ENCODE measurements at places on chromosomes 2 and 18. TPM values are rescaled to one million over a fixed set of nuclear protein-coding genes. Genes with fewer than 3 reads are reported as not detected.
A peak's percentile ranks its signal among the peaks of the same experiment; 100 is the strongest.

Gene HOXD12
- not detected for total RNA-seq

GRCh38 chr2:11270891-11271290 is 73.5 kb downstream of the ROCK2 start:
- no peak for DNase-seq

Gene TTR
- not detected for total RNA-seq

Gene CFAP53
- total RNA-seq = 0.08 TPM

Gene CDH2
- total RNA-seq = 10.7 TPM

DNA sequence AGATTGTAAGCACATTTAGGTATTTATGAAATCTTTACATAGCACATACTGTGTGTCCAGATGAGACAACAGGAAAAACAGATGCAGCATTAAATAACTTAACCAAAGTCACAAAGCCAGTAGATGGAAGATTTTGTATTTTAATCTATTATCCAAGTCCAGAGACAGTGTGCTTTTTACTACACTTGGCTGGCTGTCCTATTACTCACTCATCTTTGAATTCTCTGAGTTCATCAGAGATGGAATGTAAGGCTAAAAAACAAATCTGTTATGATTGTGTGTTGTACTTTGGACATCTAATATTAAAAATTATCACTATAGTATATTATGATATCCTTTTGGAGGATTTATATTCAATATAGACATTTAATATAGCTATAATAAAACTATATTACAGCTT is 1189.4 kb downstream of the DSC3 start:
- DNase-seq = no peak

- no peak for DNase-seq
Observed at GRCh38 chr2:111191877-111192276, 71.2 kb downstream of the BCL2L11 start.

Gene KCNG3
- total RNA-seq = 0.03 TPM

- no peak for DNase-seq
Observed at GRCh38 chr2:38218591-38218991, 142.6 kb upstream of the CYP1B1 start.

- DNase-seq = no peak
Observed at GRCh38 chr2:203982276-203982675, 45.7 kb downstream of the ICOS start.

- no peak for DNase-seq
Observed at GRCh38 chr2:69335311-69335710, 51.7 kb downstream of the GFPT1 start.

Gene ZNF396
- total RNA-seq = 0.06 TPM

GRCh38 chr2:15852811-15853210 is 87.5 kb upstream of the MYCN start:
- DNase-seq = no peak

DNA sequence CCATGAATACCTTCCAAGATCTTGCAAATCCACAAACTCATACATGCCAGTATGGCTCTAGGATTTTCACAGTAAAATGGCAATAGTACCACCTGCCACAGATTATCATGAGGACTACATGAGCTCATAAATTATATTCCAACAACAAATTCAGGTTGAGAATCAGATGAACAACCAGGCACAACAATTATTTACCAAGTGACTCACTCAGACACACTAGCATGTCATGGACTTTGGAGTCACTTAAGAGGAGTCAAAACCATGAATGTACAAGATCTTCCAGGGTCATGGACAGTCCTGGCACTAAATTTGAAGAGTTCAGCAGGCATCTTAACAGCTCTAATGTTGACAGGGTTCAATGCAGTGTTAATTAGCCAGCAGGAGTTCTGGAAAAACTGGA is 34.4 kb upstream of the BZW1 start:
- DNase-seq = no peak

- no peak for DNase-seq
Observed at GRCh38 chr2:54627973-54628372, 95.5 kb upstream of the EML6 start.

Gene MPP4
- total RNA-seq = 0.05 TPM

GRCh38 chr2:198441901-198442300 is 637.5 kb downstream of the PLCL1 start:
- no peak for DNase-seq

DNA sequence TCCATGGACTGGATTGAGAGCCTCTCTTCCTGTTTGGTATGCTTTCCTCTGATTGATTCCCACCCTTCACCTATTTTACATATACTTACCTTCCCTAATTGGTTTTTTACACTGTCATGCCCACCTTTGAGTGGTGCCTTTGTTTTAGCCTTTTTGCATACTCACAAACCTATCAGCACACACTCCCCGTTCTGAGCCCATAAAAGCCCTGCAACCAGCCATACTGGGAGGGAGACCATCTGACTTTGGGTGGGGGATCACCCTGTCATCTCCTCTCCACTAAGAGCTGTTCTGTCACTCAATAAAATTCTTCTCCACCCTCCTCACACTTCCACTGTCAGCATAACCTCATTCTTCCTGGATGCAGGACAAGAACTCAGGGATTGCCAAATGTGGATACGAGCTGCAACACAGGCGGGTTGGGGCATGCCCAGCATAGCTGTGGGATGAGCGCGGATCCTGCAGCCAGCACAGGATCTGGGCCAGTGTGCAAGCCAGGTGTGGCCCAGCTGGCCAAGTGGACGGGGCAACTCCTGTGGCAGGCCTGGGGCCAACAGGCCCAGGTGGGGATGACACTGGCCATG is 9.4 kb upstream of the MOB1A start:
- peak; percentile 43 for DNase-seq

DNA sequence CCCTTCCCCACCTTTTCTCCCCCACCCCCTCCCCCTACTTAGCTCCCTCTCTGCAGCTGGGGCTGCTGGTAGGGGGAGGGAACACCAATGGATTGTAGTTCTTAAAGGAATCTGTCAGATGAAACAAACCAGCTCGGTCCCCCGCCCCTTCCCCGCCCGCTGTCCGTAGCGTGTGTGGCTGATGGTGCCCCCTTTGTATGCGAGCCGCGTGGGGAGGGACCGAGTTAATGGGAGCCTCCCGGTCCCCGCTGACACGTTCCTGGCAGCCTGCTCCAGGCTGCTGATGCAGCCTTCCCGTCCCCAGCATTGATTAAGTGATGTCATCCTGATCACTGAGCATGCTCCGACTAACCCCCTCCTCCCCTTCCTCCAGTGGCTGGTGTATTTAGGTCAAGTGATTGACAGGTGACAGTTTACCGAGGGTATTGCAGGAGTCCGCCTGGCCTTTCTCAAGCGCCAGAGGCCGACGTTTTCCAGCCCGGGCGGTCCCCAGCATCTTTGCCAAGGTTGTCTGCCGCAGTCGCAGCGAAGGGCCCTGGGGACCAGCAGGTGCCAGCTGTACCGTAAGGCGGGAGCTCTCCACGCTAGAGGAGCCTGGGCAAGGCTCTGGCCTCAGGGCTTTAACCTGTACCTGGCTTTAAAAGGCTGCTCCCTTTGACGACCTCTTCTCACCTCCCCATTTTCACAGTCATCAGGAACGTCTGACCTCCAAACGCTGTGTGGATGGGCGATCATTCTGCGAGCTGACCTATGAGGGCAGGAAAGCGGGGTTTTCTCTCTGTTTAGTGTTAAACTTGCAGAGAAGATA is 1.8 kb downstream of the KIF5C start:
- no peak for DNase-seq

- DNase-seq = peak; percentile 91
Observed at GRCh38 chr2:18180031-18180610, 301.7 kb downstream of the KCNS3 start.

DNA sequence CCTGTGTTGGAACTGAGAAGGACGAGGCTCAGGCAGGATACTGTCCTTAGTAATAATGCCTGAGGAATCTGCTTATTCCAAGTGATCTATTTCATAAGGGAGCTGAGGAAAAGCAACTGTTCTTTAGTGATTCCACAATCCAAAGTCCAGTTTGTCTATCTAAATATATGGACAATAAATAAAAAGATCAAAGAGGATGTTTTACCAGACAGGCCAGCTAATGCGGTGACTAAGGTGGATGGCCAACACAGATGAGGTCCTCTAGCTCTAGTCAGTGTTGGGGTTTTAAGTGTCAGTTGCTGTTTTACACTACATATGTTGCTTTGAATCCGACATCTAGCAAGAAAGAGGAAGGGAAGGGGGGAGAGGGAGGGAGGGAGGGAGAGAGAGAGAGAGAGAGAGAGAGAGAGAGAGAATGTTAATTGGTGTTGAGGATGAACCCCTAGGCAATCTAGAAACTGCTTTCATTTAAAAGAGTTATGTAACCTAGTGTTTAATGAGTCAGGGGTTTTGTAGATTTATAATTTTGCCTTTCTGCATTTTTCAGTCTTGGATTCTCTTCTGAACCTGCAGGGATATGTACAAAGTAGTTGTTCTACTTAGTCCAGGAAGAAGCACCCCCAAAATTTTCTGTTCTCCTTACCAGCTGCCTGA is 27.0 kb upstream of the SCN1A start:
- DNase-seq = no peak

Gene PARD6G
- total RNA-seq = 8.2 TPM

Gene EDAR
- total RNA-seq = not detected

GRCh38 chr2:109364217-109364616 is 235.2 kb downstream of the SH3RF3 start:
- DNase-seq = no peak

Gene GPR155
- total RNA-seq = 13.5 TPM

- no peak for DNase-seq
Observed at GRCh38 chr18:10318691-10318970, 135.8 kb upstream of the APCDD1 start.

Gene GALNT5
- 0.02 TPM for total RNA-seq

- DNase-seq = peak; percentile 24
Observed at GRCh38 chr2:218997731-218998130, 4.5 kb upstream of the CRYBA2 start.

Gene GNLY
- total RNA-seq = not detected

DNA sequence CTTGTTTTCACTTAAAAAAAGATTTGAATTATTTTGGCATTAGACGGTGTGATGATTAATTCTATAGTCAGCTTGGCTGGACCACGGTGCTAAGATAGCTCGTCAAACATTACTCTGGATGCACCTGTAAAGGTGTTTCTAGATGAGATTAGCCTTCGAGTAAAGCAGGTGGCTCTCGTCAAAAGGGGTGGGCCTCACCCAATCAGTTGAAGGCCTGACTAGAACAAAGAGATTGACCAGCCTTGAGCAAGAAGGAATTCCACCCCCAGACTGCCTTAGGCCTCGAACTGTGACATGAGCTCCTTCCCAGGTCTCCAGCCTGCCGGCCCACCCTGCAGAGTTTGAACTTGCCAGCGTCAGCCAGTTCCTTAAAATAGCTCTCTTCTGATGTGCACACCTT is 73.4 kb downstream of the TWIST2 start:
- no peak for DNase-seq

GRCh38 chr2:145043399-145043834 is 523.5 kb upstream of the ZEB2 start:
- peak; percentile 51 for DNase-seq

Gene CNGA3
- not detected for total RNA-seq

GRCh38 chr2:95344656-95345055 is 47.5 kb downstream of the KCNIP3 start:
- DNase-seq = no peak

DNA sequence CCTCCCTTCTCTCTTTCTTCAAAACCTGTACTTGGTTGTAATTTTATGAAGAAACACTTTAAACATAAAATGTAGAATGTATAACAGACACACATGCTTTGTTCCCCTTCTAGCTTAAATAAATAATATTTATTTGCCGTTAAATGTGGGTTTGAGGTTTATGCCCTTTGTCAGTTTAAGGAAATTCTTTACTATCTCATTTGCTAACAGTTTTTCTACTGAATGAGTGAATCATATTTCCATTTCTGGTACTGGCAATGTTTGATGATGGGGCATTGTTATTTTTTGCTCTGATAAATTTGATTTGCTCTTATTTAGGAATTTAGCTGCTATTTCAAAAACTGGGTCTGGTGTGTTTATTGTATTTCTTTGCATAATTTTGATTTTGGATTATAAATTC is 555.6 kb downstream of the CCDC85A start:
- no peak for DNase-seq

Gene EMILIN1
- total RNA-seq = 87.7 TPM

DNA sequence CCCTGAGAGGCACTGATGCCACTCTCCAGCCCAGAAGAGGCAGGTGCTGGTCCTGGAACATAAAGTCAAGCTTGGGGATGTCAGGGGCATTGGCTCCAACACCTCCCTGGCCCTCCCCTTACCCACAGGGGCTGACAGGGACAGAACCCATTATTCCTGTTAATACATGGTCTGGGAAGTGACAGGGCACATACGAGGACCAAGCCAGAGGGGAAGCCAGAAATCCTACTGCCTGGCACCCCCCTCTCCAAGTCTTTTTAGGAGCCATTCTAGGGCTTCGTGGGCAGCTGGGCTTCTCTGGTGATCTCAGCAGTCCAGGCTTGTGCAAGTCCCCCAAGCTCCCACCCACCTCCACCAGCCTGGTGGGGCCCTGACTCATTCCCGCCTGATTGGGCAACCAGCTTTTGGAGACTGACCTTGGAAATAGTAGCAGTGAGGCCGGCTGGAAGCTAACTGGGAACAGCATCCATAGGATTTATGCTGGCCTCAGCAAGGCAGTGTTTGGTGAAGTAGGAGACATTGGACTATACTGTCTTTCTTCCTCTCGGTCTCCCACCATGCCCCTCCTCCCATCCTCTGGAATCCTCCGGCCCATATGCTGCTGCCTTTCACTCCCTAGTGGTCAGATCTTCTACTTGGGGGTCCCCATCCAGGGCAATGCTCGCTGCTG is 86.4 kb upstream of the HK2 start:
- no peak for DNase-seq

DNA sequence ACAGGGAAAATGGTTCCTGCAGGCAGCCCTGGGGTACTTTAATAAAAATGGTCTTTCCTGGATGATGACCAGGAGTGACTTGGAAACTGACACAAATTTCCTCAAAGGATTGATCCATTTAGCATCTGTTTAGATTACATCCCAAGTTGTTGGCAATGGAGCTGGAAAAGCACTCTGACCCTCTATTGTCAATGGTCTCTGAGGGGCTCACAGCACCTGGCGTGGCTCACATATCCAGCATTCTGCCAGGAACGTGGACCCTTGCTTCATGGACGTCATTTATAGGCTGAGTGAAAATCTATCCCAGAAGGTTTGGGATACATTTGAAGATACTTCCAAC is 43.8 kb downstream of the SERTAD2 start:
- no peak for DNase-seq

- no peak for DNase-seq
Observed at GRCh38 chr2:79793006-79793405, 280.2 kb downstream of the CTNNA2 start.

DNA sequence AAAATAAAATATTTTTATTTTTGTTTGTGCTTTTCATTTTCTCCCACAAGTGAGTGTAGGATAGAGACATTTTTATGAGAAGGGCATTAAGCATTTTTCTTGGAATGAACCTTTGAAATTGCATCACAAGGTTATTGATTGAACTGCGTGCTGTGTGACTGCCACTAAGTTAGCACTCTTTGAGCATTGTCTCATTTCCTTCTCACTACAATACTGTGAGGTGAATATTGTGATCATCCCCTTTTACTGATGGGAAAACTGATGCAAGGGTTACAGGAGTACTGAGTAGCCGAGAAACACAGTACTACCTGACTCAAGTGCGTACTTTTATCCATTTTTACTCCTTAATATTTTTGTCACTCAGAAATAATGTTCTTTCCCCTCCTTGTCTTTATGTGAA is 2.0 kb downstream of the NBEAL1 start:
- DNase-seq = no peak

Gene IL36B
- total RNA-seq = not detected
